ENCODE measurements at places on chromosomes 6 and 20.

GRCh38 chr20:50519036-50519762, 9.0 kb downstream of the PTPN1 start:
- DNase-seq = no peak

DNA sequence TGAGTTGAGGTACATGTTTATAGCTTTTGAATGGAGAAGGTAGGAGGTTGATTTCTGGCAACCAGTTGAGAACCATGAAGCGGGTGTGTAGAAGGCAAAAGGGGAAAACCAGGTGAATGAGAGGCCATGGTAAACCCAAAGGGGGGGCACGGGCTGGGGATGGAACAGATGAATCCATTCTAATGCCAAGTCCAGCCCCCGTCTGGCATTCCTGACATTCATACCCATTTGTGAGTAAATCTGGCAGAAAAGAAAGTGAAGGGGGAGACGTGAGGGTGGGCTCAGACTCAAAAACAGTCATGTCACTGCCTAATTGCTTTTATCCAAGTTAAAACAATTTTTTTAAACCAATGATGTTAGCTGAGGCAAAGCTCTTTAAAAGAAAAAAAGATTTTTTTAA, 172.8 kb upstream of the QKI start:
- no peak for DNase-seq

DNA sequence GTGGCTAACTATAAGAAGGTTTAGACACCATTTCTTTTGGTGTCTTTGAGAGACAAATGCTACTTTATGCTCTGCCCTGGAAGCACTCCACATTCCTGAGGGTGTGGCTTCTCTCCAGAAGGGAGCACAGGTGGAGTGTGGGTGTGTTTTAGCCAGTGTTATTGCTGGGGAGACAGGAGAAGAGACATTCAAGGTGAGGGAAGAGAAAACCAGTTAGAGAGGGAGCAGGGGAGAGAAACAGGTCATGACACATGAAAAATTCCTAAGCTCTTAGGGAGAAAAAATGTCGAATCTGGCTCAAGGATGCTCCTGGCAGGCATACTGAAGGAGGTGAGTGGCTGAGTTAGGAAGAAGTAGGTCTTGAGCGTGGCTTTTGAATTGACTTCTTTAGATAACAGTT, 292.8 kb downstream of the CLIC5 start:
- DNase-seq = no peak

DNA sequence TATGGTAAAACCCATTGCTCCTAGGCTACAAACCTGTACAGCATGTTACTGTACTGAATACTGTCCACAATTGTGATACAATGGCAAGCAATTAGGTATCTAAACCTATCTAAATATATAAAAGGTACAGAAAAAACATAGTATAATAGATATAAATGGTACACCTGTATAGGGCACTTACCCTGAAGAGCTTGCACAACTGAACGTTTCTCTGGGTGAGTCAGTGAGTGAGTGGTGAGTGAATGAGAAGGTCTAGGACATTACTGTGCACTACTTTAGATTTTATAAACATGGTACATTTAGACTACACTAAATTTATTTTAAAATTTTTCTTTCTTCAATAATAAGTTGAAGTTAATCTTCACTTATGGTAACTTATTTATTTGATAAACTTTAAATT, 119.9 kb upstream of the CEP85L start:
- DNase-seq = no peak

GRCh38 chr20:43320536-43320935, 130.8 kb upstream of the PTPRT start:
- DNase-seq = no peak

DNA sequence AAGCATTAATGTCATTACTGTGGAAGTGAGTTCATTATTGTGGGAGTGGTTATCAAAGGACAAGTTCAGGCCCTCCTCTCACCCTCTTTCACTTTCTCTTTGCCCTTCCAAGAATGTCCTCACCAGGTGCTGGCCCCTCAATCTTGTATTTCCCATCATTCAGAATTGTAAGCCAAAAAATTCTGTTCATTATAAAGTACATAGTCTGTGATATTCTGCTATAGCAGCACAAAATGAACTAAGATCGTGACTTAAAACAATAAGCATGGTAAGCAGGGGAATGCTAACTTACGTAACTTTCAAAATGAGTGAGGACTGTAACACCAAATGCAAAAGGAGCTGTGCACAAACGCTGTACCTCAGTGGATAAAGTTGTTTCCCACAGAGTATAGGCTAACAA, 515.7 kb upstream of the BTBD3 start:
- no peak for DNase-seq

DNA sequence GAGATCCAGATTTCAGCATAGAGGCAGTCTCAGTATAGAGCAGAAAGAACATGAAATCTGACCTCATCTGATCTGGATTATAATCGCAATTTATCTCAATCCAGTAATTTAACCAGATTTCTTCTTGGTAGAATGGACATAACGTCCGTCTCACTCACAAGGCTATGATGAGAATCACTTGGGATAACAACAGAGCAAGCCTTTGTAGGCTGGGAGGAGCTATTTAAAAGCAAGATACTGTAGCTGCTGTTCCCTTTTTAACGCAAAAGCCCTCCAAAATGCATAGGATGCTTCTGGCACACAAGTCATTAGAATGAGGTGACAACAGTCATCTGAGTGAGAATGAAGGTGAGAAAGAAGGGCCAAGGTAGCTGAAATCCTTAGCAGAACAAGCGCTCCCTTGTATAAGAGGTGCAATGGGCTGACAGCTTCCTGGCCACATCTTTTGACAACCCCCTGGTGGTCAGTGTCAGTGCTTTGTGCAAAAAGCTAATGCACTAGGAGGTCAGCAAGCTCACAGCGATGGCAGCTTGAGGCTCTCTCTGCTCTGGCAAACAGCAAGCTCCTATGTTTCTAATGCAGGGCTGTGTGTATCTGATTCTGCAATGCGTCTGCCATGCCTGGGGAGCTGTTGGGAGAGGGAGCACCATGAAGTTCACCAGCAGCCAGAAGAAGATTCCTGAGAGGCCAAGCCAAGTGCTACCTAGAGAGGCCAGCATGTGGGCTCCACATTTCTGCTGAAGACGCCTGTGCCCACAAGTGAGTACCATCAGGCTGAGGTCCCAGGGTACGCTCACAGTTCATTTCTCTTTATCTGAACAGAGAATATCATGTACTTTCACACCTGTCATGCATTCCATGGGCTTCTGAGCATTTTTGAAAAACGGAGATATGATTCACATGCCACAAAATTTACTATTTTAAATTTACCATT, 16.2 kb downstream of the METTL24 start:
- DNase-seq = no peak

DNA sequence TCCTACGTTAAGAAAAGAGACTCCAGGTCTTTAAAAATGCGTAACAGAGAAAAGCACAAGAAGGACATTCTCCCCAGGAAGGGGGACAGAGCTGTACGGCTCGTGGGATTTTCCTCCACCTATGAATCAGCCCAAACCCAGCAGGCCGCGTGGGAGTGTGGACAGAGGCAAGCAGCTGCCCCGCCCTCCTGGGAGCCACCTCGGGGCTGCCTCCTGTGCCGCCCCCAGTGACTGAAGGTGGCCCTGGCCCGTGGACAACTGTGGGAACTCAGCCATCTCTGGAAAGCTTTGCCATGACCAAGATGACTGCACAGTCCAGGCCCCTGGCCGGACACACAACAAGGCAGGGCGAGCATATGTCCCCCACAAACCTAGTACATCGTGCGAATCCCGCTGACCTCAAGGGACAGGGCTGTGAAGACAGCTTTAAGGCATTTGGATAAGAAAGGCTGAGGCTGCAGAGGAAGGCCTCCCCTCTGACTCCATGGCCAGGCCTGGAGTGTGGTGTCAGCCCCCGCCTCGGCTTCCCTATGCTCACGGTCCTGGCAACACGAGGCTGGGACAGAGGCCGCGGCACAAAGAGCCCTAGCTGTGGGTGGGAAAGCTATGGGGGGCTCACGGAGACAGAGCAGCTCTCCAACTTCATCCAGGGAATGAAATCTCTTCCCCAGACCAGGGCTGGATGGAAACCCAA, 26.9 kb downstream of the PXDC1 start:
- no peak for DNase-seq

DNA sequence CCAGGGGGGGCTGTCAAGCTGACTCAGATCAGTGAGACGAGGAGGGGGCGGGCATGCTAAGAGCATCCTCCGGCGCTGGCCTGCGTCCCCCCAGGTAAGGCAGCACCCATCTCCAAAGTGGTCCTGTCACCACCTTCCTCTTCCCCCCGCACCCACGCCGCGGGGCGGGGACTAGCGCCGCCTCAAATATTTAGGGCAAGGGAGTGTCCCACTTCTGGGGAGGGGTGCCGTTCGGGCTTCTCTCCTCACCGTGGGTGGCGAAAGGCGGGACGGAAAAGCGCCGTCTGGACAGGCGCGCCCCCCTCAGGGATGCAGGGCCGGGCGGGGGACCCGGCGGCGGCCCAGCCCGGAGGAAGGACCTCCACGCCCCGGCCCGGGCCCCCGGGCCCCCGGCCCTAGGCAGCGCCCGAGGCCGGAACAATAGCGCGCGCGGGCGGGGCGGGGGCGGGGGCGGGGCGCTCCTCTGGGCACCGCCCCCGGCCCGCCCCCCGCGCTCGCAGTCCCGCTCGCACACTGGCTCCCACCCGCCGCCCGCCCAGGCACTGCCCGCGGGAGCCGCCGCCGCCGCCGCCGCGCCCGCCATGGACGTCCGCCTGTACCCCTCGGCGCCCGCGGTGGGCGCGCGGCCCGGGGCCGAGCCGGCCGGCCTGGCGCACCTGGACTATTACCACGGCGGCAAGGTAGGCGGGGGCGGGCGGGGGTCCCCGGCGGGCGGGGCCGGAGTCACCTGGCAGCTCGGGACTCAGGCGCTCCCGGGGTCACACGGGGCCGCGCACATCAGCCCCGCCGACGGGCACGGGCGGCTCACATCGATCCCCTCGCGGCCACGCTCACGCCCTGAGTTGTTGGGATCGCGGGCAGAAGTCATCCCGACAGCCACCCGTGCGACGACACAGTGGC, at the start of gene TOX2:
Gene TOX2 (plus strand): TSS at position 542 of the 900 bp plus-strand sequence. CDS start 40 bp downstream, at position 582.
- peak; percentile 25 for DNase-seq

- DNase-seq = peak; percentile 11
Measured at GRCh38 chr6:151723152-151723551, 84.3 kb upstream of the ESR1 start.

GRCh38 chr6:90374201-90374600, 77.6 kb upstream of the BACH2 start:
- no peak for DNase-seq

DNA sequence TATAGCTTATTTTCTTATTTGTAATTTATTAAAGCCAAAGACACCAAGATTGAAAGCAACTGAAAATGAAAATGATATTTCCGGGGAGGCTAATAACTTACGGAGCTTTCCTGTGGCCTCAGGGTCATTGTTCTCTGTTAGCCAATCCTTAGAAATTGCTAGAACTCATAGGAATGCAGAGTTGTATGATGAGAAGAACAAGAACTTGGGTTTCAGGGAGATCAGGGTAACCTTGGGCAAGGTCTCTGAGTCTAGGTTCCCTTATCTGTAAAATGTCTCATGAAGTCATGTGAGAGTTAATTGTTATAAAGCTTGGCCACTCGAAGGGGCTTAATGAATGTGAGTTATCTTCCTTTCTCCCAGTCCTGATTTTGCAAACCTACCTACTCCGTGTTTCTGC, 20.1 kb upstream of the SERINC3 start:
- DNase-seq = no peak

DNA sequence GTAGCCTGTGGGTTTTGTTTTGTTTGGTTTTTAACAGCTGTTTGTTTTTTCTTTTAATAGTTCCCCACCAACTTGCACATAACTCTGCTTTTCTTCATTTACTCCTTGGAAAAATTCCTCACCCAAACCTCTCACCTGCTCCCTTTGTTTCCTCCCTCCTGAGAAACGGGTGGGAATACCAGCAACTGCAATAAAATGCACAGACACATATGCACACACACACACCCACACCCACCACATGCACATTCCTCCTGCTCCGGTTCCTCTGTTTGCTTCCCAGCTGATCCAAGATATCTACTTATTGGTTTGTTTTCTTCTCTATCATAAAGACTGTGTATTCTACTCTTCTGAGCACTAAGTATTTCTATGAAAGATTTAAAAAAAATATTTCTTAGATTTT, 161.1 kb upstream of the EPHA7 start:
- DNase-seq = no peak

- no peak for DNase-seq
Measured at GRCh38 chr20:20079102-20079784, 26.9 kb downstream of the CFAP61 start.

DNA sequence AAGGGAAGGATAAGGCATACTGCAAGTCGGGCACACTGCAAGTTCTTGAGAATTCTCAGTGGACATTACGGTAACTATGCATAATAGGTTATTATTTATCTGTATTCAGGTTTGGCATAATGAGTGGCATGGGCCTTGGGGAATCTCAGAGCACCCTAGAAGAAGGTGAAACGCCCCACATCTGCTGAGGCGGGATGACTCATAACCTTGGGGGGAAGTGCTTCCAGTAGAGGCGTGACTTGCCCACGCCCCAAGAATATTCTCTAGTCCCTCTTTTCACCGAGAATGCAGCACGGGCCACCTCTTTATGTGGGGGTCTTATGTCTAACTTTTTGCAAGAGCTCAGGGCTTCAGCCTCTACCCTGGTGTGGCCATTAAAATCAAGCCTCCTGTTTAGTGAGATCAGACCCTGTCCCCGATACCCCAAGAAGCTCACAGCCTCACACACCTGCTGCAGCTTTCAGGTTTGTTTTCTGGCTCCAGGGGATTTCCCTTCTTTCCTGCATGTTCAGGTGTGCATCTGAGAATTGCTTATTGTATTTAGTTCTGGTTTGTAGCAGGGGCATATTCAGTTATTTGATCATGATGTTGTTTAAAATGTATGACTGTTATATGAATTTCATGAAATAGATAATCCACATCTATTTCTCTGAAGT, 19.1 kb downstream of the ZFP64 start:
- no peak for DNase-seq

GRCh38 chr6:127200114-127200513, 66.5 kb upstream of the RNF146 start:
- no peak for DNase-seq

DNA sequence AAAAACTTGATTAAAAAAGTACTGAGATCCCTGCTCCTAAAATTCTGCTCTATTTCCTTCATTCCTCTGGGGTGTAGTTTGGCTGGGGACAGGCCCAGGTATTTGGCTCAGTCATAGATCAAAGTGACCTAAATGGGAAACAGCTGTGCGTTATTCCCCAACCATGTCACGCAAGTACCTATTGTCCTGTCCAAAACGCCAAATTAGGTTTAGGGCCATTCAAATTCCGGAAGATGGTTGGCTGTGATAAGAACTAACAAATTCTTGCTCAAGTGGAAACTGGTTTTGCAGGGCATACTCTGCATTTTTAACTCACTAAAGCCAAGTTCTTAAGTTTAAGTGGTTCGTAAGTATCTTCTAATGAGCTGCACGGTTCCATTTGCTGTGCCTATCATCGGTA, 147.6 kb upstream of the TMEM170B start:
- DNase-seq = no peak

GRCh38 chr6:105676857-105677256, 274.0 kb upstream of the PREP start:
- DNase-seq = no peak

Measured in stimulated activated CD8-positive, alpha-beta memory T cell treated with anti-CD3 and anti-CD28 coated beads, Interleukin-2, amount 100 ng/mL, for 48 hours (primary cell).